ENCODE measurements at places on chromosomes 7 and 10.

DNA sequence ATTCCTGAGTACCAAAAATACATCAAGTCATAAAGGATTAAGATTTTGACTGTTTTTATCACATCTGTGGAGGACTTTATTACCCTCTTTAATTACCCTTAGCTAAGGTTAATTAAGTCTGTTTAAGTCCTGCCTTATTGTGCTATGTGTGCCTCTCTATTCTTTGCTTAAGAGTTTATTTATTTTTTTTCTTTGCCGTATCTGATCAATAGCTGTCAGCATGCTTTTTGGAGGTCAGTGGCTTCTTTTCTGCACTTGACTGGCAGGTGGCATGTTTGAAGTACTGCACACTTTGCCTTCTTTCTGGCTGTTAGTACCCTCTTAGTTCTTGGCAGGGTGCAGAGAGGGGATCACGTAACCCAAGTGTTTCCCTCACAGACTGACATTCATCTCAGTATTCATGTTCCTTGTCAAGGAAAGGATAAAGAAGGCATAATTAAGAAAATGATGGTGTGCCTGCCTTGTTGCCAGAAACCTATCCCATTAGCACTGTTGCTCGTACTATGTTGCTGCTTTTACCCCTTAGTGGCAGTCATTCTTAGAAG lies 225.8 kb downstream of the EXOC4 start:
- DNase-seq: no peak

- DNase-seq: peak; percentile 5
Observed at GRCh38 chr10:74177140-74177677, 26.2 kb downstream of the ADK start.

DNA sequence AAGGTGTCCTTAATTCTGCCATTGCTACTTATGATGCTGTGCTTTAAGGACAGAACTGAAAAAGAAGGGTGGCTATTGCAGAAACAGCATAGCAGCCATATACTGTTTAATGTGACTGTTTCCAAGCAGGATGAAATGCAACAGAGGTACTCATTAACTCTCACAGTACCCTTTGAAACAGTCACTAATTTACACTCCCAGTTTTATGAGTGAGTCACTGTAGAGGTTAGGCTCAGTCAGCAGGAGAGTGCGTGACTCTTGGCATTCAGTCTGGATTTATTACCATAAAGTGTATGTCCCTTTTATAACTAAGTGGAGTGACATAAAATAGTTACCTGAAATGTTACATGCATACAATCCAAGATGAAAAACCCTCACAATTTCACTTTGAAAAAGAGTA lies 27.7 kb downstream of the ALDH18A1 start:
- no peak for DNase-seq

DNA sequence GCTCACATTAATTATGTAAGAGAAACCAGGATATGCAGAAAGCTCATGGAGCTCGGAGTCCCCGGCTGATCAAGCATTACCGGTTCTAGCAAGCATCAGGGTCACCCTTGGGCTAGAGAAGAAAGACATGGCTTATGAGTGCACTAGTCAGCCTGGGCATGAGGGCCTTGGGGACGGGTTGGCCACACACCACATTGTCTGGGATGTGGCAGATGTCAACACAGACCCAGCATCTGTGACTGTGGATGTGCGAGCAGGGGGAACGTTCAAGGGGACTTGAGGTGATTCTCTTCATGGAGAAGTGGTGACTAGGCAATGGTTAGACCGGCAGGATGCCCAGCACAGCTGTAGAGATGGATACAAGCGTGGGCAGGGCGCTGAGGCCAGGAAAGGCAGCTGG lies 13.7 kb downstream of the ZMIZ2 start:
- no peak for DNase-seq

GRCh38 chr7:88480271-88480670 lies 173.6 kb upstream of the STEAP4 start:
- DNase-seq: no peak

GRCh38 chr7:106370542-106370941 lies 85.8 kb upstream of the NAMPT start:
- DNase-seq: no peak

- DNase-seq: no peak
Observed at GRCh38 chr7:3911685-3912084, 610.6 kb downstream of the SDK1 start.

GRCh38 chr10:69718951-69719350 lies 82.8 kb upstream of the COL13A1 start:
- DNase-seq: no peak

DNA sequence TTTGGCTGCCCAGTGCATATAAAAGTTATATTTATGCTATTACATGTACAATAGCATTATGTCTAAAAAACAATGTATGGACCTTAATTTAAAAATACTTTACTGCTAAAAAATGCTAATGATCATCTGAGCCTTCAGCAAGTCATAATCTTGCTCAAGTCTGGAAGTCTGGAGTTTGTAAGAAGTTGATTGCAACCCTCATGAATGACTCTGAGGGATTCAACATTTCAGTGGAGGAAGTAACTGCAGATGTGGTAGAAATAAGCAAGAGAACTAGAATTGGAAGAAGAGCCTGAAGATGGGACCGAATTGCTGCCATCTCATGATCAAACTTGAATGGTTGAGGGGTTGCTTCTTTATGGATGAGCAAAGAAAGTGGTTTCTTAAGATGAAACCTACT lies 13.0 kb upstream of the ADAMTS14 start:
- DNase-seq: no peak

- DNase-seq: no peak
Observed at GRCh38 chr7:96236198-96237039, 85.5 kb downstream of the SLC25A13 start.

DNA sequence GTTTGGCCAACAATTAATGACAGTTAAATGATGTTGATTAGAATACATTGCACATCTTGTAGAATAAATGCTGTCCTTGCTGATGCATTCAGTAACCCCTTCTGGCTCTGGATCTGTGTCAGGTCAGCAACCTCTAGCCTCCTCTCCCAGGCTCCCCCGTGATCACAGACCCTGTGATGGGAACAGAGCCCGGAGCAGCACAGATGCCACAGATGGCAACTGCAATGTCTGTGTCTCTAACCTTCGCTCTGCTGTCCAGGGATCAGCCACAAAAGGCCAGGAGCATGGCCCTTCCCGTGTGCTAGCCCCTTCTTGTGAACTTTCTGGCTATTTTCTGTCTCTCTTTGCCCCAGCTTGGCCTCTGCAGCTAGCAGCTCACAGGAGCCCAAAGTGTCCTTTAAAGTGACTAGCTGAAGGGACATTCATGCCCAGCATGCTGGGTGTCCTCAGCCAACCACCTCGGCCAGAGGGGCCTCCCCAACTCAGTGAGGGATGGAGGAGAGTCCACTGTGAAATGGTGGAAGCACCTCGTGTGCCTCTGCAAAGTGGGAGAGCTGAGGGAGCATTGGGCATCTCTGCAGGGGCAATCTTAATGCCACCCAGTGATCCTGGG lies 167.0 kb upstream of the TCERG1L start:
- no peak for DNase-seq

- no peak for DNase-seq
Observed at GRCh38 chr7:143882604-143883078, 19.3 kb downstream of the TCAF1 start.

GRCh38 chr7:73489976-73490375 lies 32.1 kb downstream of the BAZ1B start:
- no peak for DNase-seq

Measured in stimulated activated CD8-positive, alpha-beta memory T cell treated with anti-CD3 and anti-CD28 coated beads, Interleukin-7, amount 100 ng/mL, for 1 hour (primary cell).